Peyer's patch (tissue), 4 donors: ENCODE measurements at places on chromosomes 5 and 9. TPM values are rescaled to one million over a fixed set of nuclear protein-coding genes. Genes with fewer than 3 reads are reported as not detected.

DNA sequence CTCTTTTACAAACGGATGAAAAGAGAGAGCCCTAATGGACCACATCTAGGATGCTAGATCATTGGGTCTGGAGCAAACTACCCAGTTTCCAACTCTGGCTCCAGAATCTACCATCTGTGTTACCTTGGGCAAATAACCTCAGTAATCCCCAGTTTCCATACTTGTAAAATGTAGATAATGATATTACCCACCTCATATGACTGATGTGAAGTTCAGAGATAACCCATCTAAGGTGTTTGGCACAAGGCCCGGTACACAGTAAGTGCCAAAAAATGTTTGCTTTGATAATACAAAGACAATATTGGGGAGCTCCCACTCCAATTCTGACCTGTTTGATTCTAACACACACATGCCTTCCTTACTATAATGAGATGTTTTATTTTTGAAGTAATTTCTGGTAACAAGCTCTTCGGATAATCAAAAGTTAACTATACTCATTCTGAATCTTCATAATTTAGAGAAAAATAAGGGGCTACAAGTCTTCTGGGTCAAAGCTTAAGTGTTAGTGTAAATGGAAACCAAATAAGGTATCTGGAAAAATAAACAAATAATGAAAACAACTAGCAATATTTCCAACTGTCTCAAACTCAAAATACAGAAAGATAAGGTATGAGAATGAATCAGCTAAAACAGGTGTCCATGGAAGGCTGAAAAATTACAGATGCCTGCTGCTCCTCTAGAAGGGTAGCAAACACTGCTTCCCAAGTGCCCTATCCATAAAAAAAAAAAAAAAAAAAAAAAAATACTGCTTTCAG, 30.4 kb downstream of the ELL2 start:
- no peak for DNase-seq

DNA sequence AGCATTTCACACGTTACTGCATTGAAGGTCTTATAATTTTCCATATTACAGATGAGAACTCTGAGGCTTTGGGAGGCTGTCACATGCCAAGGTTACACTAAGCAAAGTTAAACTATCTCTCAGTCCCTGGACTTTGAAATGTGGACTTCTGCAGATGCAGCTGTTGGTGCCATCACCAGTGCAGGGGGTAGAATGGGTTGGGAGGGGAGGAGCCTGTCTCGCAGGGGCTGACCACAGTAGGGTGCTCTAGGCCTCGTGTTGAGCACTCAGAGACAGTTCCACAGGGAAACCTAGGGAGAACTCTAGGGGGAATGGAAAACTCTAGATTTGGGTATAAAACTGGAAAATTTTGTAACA, 220.9 kb downstream of the MAPKAP1 start:
- DNase-seq, result no peak

IL33 gene
- 4.2 TPM for total RNA-seq

GRCh38 chr5:71887680-71888079, 168.6 kb downstream of the CARTPT start:
- DNase-seq, result no peak

DNA sequence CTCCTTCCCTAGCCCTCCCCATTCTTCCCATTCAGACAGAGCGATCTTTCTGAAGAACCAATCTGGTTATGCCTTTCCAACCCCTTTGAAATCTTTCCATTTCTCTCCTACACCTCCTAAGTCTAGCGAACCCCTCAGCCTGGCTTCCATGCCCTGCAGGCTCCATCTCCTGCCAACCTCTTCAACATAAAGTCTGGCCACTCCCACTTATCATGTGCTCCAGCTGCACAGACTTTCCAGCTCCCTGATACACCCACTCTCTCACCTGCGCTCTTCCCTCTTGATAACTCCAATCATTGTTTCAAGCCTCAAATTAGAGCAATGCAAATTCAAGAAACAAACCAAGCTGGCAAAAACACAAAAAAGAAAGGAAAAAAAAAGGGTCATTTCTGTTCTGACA, 3.8 kb upstream of the ORM1 start:
- DNase-seq, result peak; percentile 8

DNA sequence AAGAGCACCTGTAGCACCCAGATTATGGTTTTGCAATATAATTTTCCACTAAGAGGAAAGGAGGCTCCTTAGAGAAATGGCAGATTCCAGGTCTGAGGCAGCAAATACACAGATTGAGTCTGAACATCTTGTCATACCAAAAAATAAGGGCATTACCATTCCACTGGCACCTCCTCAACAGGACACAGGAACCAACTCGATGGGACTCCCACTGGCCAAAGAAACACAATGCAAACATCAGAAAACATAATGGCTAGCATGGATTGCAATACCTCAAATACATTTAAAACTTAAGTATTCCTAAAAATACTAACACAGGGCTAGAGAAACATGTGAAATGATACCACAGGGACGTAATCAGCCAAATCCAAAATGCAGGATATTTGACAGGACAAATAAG, 12.4 kb upstream of the RANBP17 start:
- DNase-seq, result no peak

OLFML2A gene
- total RNA-seq, result 9.1 TPM

DNA sequence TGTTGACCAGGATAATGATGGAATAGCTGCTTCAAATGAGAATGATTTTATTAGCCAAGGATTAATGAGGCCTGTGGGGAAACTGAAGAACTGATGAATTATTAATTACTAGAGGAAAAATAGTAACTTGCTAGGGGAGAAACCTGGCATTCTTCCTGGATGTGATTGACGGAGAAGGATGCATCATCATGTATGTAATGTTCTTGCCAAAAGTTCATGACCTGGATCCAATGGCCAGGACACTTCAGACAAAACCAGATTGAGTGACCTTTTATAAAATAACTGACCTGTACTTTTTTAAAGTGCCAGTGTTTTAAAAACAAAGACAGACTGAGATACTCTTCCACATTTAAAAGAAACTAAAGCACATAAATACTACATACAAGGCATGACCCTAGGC, 23.7 kb downstream of the KIAA1191 start:
- no peak for DNase-seq
